ENCODE measurements at places on chromosomes 5 and 9. TPM values are rescaled to one million over a fixed set of nuclear protein-coding genes. Genes with fewer than 3 reads are reported as not detected.
A peak's percentile ranks its signal among the peaks of the same experiment; 100 is the strongest.

The LECT2 gene
- total RNA-seq = not detected

DNA sequence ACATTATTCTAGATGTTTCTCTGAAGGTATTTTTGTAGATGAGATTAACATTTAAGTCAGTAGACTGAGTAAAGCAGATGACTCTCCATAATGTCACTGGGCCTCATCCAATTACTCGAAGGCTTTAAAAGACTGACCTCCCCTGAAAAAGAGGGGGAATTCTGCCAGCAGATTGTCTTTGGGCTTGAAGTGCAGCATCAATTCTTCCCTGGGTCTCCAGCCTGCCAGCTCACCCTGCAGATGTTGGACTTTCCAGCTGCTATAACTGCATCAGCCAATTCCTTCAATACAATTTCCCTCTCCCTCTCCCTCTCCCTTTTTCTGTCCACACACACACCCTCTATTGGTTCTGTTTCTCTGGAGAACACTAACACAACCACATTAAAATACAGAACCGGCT is 472.8 kb downstream of the SPOCK1 start:
- no peak overlapping the region for H3K4me3 ChIP-seq
- no peaks in the 10 kb centered on the region for H3K4me1 ChIP-seq
- DNase-seq = no peak
- no peak overlapping the region for H3K27ac ChIP-seq
- no peaks in the 10 kb centered on the region for H3K27me3 ChIP-seq

DNA sequence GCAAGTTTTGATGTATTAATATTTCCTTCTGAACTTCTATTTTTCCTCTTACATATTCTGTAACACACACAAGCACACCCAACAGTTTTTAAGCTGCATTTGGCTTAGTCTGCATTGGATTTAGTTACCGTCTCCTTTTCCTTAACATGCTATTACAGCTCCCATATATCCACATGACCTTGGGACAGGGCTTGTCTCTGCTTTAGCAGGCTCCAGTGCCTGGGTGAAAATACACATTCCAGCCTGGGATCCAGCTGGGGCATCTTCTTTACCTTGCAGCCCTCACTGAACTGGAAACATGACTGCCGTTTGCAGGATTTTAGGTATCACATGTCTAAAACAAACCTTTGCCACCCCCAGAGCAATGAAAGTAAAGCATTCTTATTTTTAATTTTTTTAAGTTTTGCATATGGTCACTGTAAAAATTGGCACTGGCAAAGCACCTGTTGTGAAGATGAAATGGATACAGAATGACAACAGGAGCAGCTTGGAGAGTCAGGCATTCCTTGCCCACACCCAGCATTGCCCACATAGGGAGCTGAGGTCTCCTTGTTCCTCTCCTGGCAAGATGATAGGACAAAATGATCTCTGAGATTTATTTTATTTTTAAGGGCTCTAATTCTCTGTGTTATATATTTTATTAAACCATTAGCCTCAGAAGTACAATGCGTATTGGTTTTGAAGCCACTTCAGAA is 4.0 kb downstream of the GADD45G start:
- DNase-seq = no peak
- peak overlapping the region; percentile 0 for H3K27ac ChIP-seq
- no peak overlapping the region for H3K4me3 ChIP-seq
- H3K4me1 ChIP-seq = peaks cover 44% of the 10 kb centered on the region

GRCh38 chr5:138905541-138905940 is 30.4 kb upstream of the LRRTM2 start:
- DNase-seq = no peak
- H3K27me3 ChIP-seq = no peaks in the 10 kb centered on the region
- H3K36me3 ChIP-seq = peaks cover 41% of the 10 kb centered on the region
- no peak overlapping the region for H3K27ac ChIP-seq
- H3K4me1 ChIP-seq = peaks cover 13% of the 10 kb centered on the region

The PRR16 gene
- 4.6 TPM for total RNA-seq

DNA sequence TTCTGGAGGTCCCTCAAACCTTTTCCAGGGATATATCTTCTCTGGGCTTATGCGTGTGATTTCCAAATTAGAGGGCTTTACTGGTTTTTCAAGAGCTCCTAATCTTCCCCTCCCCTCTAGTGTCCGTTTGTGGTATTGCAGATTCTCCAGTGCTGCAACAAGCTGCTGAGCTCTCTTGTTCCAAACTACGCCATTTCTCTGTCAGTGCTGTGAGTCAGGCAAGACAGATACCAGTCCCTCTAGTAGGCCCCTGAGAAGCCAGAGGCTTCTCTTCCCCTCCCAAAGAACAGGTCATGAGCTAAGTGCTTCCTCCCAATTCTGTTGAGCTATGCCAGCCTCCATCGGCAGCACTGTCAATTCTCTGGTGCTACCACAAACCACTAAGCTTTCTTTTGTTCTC is 149.5 kb downstream of the FANCC start:
- H3K36me3 ChIP-seq = no peaks in the 10 kb centered on the region
- H3K4me1 ChIP-seq = no peaks in the 10 kb centered on the region
- H3K27ac ChIP-seq = no peak overlapping the region

GRCh38 chr9:136244122-136244968 is 1.3 kb downstream of the QSOX2 start:
- H3K4me3 ChIP-seq = peak overlapping the region; percentile 80
- no peak for DNase-seq
- H3K27me3 ChIP-seq = no peaks in the 10 kb centered on the region
- no peak overlapping the region for H3K27ac ChIP-seq

GRCh38 chr5:40559306-40559705 is 120.4 kb upstream of the PTGER4 start:
- no peak overlapping the region for H3K27ac ChIP-seq
- no peak overlapping the region for H3K4me3 ChIP-seq
- DNase-seq = no peak
- H3K36me3 ChIP-seq = no peaks in the 10 kb centered on the region
- no peaks in the 10 kb centered on the region for H3K4me1 ChIP-seq

The C8G gene
- not detected for total RNA-seq

DNA sequence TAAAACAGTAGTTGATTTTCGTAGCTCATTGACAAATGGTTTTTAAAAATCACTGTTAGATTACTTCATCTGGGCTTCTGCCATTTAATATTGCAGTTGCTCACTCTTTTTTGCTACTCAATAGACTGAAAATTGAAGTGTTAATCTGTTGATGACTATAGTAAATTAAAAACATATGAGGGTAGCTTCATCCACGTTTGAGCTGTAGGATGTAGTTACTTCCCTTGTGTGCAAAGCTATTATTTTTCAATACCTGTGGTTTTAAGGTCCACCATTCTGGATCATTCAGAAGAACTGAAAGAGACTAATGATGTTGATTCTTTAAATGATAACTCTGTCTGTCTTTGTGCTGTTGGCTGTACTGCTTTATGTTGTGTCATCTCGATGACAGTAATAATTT is 74.7 kb downstream of the LNPEP start:
- no peak for DNase-seq
- no peak overlapping the region for H3K4me3 ChIP-seq

DNA sequence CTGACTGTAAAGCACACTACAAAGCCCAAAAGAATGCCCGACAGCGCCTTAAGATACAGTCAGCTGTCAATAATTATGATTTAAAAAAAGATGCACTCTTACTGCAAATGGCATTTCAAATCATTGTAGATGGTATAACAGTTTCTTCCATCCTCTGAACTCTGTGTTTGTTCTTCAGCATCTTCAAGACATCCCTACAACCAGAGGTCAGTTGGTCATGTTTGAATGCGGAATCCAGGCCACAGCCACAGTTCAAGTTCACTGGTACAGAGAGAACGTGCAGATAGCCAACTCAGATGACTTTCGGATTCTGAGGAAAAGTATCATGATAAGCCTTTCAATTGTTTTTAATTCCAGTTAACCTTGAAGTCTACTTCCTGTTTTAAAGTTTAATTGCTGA is 8.7 kb upstream of the MYOT start:
- no peak overlapping the region for H3K27ac ChIP-seq
- H3K4me3 ChIP-seq = peak overlapping the region; percentile 27

- no peaks in the 10 kb centered on the region for H3K4me1 ChIP-seq
- peak; percentile 34 for DNase-seq
- no peaks in the 10 kb centered on the region for H3K27me3 ChIP-seq
- H3K4me3 ChIP-seq = no peak overlapping the region
Observed at GRCh38 chr5:77285251-77285841, 74.9 kb downstream of the PDE8B start.

GRCh38 chr5:3187771-3188425 is 407.7 kb upstream of the IRX1 start:
- H3K36me3 ChIP-seq = no peaks in the 10 kb centered on the region
- no peaks in the 10 kb centered on the region for H3K4me1 ChIP-seq
- H3K27ac ChIP-seq = no peak overlapping the region
- no peak overlapping the region for H3K4me3 ChIP-seq

- no peak for DNase-seq
- H3K4me1 ChIP-seq = peaks cover 6% of the 10 kb centered on the region
- no peaks in the 10 kb centered on the region for H3K27me3 ChIP-seq
- no peak overlapping the region for H3K27ac ChIP-seq
Observed at GRCh38 chr9:116233160-116233530, 79.6 kb downstream of the PAPPA start.

The ZSWIM6 gene
- total RNA-seq = 10.2 TPM

- no peak overlapping the region for H3K4me3 ChIP-seq
- H3K27me3 ChIP-seq = no peaks in the 10 kb centered on the region
- no peak overlapping the region for H3K27ac ChIP-seq
- no peaks in the 10 kb centered on the region for H3K36me3 ChIP-seq
- no peaks in the 10 kb centered on the region for H3K4me1 ChIP-seq
- DNase-seq = no peak
Observed at GRCh38 chr9:36781533-36781932, 208.8 kb downstream of the MELK start.

DNA sequence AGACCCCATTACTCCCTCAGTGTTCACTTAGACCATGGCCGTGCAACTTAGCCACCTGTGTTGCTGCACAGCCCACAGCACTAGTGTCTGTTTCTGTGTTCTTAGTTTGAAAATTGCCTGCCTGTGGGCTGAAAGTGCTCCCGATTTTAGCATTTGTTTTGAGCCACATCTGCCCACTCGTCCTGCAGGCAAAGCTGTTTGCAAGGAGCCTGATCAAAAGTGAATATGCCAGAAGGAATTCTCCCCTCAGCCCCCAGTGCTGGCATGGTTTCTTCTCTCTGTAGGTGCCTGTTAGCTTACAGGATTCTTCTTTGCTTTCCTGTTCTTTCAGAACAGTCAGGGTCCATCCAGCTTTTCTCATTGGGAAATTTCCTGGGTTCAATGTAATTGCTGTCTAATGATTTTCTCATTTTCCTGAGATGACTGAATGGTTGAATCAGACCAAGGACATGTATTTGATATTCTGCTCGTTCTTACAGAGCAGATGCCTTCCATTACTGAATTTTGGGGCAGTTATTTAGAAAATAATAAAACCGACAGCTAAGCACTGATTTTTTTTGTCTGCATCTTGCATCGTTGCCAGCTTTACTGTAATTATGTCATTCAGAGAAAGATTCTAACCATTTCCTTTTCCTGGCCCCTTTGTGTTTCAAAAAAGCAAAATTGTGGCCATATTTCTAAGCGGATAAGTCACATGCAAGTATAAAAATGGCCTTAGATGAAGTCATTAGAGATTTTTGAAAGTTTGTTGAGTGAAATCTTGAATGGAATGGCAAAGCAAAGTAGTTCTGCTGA is 111.1 kb upstream of the CKMT2 start:
- no peaks in the 10 kb centered on the region for H3K27me3 ChIP-seq
- H3K36me3 ChIP-seq = no peaks in the 10 kb centered on the region
- H3K4me1 ChIP-seq = no peaks in the 10 kb centered on the region
- H3K27ac ChIP-seq = no peak overlapping the region
- no peak for DNase-seq
- H3K4me3 ChIP-seq = no peak overlapping the region

- H3K36me3 ChIP-seq = no peaks in the 10 kb centered on the region
- no peak overlapping the region for H3K4me3 ChIP-seq
- H3K27ac ChIP-seq = no peak overlapping the region
- no peak for DNase-seq
- H3K27me3 ChIP-seq = no peaks in the 10 kb centered on the region
- H3K4me1 ChIP-seq = peaks cover 8% of the 10 kb centered on the region
Observed at GRCh38 chr5:110841137-110841536, 102.3 kb downstream of the SLC25A46 start.

DNA sequence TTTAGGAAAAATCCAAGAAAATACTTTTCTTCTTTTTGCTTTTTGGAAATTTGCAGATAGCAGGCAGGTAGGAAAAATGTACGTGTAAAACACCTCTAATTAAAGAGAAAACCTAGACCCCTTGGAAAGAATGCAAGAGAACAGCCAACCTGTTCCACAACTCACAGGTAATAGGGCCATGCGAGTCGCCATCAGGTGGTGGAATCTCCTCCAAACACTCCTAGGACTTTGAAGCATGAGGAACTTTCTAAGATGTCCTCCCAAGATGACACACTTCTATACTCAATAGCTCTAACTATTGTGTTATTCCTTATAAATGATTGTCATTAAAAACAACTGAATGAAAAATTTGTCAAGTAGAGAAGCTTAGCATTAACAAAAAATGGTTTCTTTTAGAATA is 174.0 kb downstream of the TMC1 start:
- H3K27ac ChIP-seq = no peak overlapping the region
- DNase-seq = no peak
- H3K27me3 ChIP-seq = no peaks in the 10 kb centered on the region
- H3K4me3 ChIP-seq = no peak overlapping the region

GRCh38 chr9:18478501-18479361 is 4.8 kb downstream of the ADAMTSL1 start:
- H3K36me3 ChIP-seq = no peaks in the 10 kb centered on the region
- no peak for DNase-seq
- H3K27ac ChIP-seq = no peak overlapping the region
- H3K4me3 ChIP-seq = no peak overlapping the region

DNA sequence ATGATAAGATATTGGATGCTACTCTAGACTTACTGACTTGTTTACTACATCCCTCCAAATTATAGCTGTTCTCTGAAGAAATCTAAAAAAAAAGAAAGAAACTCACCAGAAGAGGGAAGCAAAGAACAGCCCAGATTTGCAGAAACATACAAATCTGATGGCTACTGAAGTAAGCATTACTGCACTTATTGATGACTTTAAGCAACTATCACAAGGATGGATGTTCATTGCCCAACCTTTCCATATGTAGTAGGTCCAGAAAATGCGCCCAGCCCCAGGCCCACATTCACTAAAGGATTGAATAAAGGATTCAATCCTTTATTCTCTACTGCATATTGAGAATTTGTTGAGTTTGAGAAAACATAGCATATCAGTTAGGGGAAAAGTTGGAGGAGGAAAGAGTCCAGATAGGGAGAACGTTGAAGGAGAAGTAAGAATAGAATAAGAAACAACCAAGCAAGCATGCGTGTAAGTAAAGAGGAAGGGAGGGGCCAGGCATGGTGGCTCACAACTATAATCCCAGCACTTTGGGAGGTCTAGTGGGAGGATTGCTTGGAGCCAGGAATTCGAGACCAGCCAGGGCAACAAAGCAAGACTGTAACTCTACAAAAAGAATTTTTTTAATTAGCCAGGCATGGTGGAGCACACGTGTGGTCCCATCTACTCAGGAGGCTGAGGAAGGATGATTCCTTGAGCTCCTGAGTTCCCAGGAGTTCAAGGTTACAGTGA is 33.8 kb upstream of the DTWD2 start:
- no peak overlapping the region for H3K27ac ChIP-seq
- no peaks in the 10 kb centered on the region for H3K4me1 ChIP-seq
- DNase-seq = no peak
- H3K4me3 ChIP-seq = no peak overlapping the region

Measured in esophagus muscularis mucosa (tissue), 4 donors.